ENCODE measurements at places on chromosomes 2 and 18.

DNA sequence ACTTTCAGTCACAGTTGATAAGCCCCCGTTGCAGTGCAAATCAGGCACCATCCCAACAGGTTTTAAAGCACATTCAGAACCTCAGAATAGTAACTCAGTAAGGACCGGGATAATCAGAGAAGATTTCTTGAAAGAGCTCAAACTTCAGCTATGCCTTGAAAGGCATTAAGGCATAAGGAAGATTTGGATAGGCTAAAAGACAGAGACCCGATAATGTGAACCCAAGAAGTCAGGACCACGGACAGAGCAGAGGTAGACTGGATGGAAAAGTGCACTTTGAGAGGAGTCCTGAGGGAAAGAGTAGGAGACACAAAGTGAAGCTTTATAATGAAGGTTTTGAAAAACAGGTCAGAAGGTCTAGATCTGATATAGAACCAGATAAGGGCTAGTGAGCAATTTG lies 36.9 kb upstream of the KLF7 start:
- DNase-seq = no peak

- no peak for DNase-seq
Observed at GRCh38 chr2:18299423-18300212, 260.8 kb downstream of the RDH14 start.

DNA sequence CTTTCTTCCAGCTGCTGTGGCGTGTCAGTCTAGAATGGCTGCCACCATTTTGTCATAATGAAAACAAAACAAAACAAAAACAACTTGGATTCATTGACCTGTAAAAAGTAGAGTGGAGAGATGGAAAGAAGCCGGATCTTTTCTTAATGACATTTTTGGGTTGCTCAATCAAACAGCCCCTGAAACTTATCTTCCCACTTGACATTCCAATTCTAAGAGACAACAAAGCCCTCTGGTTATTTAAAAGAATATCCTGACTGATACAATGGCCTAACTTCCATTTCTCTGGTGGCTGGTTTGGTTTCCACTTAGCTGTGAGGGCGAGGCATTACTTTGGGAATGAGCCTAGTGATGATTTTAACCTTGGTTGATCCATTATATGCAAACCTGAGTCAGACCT lies 123.7 kb downstream of the AQP4 start:
- DNase-seq = no peak

DNA sequence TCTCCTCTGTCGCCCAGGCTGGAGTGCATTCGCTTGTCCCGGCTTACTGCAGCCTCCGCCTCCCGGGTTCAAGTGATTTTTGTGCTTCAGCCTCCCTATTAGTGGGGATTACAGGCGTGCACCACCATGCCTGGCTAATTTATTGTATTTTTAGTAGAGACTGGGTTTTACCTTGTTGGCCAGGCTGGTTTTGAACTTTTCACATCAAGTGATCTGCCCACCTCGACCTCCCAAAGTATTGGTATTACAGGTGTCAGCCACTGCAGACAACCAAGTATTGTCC lies 1.1 kb downstream of the RPS27A start:
- DNase-seq = no peak

DNA sequence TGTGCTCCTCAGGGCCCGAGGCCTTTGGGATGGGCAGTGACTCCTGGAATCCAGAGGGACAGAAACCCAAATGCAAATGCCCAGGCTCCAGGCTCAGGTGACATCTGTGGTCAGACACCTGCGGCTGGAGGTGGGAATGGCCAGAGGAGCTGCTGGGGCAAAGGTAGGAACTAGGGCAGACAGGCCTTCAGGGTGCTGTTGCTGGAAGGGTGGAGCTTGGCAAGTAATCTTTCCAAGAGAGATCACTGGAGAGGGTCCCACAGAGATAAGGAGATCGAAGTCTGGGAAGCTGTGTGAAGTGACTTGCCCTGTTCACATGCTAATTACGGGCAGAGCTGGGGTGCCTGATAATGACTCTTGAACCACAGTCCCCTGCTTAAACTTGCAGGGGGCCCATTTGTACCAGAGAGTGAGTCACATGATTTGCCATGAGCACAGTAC lies 82.4 kb downstream of the ACAA2 start:
- DNase-seq = no peak

Data from smooth muscle cell of the brain vasculature (primary cell).